ENCODE measurements at places on chromosomes 11 and 22. TPM values are rescaled to one million over a fixed set of nuclear protein-coding genes. Genes with fewer than 3 reads are reported as not detected.

MRPL23 gene
- total RNA-seq: 65.3 TPM

ACAT1 gene
- total RNA-seq: 41.7 TPM

OOSP4B gene
- total RNA-seq: not detected

OR4X1 gene
- total RNA-seq: not detected

GRCh38 chr11:31960126-31960525 lies 130.7 kb upstream of the RCN1 start:
- H3K27me3 ChIP-seq: no peaks in the 10 kb centered on the region
- H3K4me3 ChIP-seq: no peak overlapping the region
- H3K36me3 ChIP-seq: no peaks in the 10 kb centered on the region
- no peak overlapping the region for H3K27ac ChIP-seq
- H3K4me1 ChIP-seq: no peaks in the 10 kb centered on the region

GRCh38 chr22:24175160-24175808 lies 6.0 kb upstream of the SUSD2 start:
- no peaks in the 10 kb centered on the region for H3K4me1 ChIP-seq
- no peak overlapping the region for H3K4me3 ChIP-seq
- no peaks in the 10 kb centered on the region for H3K27me3 ChIP-seq
- H3K27ac ChIP-seq: no peak overlapping the region

DNA sequence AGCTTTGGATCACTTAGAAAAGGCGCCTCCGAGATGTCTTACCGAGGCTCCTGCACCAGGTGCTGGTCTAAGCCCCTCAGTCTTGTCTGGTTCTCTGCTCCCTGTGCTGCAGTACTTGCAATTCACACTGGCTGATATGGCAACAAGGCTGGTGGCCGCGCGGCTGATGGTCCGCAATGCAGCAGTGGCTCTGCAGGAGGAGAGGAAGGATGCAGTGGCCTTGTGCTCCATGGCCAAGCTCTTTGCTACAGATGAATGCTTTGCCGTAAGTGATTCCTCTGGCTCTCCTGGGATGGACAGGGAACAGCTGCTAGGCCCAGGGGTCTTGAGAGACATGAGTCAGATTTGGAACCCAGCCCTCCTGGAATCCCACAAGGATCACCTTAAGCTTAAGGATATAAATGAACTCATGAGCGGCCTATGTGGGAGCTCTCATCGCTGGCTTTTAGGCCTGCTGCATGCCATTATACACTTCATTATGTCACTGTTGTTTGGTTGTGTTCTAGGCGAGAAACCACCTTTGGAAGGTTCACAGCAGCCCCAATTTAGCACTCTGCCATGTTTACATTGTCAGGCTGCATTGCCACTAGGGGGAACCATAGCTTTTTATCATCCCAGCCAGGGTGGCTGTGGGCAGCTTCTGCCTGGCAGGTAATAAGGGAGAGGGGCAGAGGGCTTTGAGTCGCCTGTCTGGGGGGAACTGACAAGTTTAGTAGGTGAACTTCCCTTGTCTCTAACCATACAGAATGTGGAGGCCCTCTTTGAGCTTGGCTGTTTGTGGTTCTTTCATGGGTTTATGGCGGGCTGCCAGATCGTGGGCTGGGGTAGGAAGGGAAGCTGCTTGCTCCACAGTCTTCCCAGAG lies 8.5 kb downstream of the ACAD8 start:
- no peaks in the 10 kb centered on the region for H3K27me3 ChIP-seq
- no peak overlapping the region for H3K4me3 ChIP-seq
- H3K36me3 ChIP-seq: peaks cover 69% of the 10 kb centered on the region
- H3K4me1 ChIP-seq: peaks cover 6% of the 10 kb centered on the region
- peak; percentile 69 for DNase-seq
- no peak overlapping the region for H3K27ac ChIP-seq

DNA sequence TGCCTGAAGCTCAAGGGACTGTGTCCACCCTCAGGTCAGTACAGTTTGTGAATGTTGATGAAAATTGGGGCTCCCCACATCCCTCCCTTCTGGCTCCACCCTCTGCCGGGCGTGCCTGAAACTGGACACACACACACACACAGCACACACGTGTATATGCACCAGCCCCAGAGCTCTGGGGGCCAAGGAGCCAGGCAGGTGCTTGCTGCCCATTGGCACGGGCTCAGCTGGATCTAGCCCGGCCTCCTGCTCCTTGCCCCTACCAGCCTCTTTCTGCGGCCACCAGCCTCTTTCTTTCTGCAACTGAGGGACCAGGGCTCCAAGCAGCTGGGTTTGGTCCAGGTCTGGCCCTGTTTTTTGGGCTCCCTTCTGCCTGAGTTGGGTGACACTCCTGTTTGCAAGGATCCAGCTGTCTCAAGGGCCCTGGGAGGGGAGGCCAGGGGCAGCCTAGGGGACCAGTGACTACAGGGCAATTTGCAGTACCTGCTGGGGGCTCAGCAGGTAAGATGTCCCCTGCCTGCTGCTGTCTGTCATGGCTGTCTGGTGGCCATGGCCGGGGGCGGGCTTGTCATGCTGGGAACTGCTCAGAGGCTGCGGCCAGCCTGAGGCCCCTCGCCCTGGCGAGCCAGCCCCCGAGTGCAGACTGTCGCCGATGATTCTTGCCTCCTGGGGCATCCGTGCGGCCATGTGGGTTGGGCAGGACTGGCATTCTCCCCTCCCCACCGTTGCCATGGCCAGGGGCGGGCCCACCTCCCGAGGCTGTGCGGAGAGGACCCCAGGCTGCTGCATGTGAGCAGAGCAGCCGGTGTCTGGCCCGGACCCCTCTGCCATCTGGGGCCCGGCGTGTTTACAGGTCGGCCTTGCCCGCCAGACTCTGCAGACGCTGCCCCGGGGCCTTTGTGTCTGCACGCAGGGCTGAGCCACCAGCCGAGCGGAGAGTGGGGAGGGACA lies 51.5 kb upstream of the PPARA start:
- H3K27me3 ChIP-seq: no peaks in the 10 kb centered on the region
- no peak overlapping the region for H3K4me3 ChIP-seq
- DNase-seq: no peak
- H3K36me3 ChIP-seq: no peaks in the 10 kb centered on the region
- no peaks in the 10 kb centered on the region for H3K4me1 ChIP-seq

Data from H9 (cell line).